Spinal cord (tissue), 10 donors: ENCODE measurements at places on chromosomes 16 and 17.

DNA sequence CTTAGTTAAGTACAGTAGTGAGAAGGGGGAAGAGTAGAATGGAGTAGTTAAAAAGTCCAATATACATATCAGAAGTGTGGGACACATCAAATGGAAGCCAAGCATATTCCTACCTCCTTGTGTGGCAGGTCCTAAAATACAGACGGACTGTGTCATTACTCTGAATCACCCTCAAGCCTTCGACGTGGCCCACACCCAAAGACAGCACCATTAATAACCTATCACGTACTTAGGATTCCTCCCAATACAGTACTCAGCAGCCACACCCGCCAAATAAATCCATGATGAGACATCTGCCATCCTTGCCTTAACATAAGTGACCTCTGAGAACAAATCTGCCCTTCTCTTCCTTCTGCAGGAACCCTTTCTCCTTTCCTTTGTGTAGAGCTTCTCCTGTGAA is 38.9 kb downstream of the UBE2G1 start:
- DNase-seq: no peak

- DNase-seq: no peak
Observed at GRCh38 chr16:2090481-2090776, 42.6 kb downstream of the TSC2 start.

- no peak for DNase-seq
Observed at GRCh38 chr17:45366691-45367090, 49.9 kb upstream of the MAP3K14 start.

- no peak for DNase-seq
Observed at GRCh38 chr16:67764158-67764667, 42.1 kb downstream of the RANBP10 start.

DNA sequence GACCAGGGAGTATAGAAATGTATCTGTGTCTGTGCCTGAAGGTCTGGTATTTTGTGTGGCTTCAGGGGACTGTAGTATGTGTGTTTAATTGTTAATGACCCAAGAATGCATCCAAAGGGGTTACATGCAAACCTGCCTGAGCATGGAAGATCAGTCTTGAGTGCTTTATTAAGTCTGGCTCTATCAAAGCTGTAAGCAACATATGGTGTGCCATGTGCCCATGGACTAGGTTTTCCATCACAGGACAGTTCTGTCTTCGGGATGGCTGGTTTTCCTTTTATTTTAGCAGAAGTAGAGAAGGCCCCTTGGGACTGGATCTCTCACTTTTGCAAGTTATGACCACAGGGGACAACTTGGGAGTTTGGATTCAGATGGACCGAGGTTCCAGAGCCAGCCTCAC is 18.2 kb downstream of the RBFOX1 start:
- no peak for DNase-seq

GRCh38 chr16:54070789-54071343 is 215.7 kb downstream of the IRX3 start:
- peak; percentile 52 for DNase-seq

DNA sequence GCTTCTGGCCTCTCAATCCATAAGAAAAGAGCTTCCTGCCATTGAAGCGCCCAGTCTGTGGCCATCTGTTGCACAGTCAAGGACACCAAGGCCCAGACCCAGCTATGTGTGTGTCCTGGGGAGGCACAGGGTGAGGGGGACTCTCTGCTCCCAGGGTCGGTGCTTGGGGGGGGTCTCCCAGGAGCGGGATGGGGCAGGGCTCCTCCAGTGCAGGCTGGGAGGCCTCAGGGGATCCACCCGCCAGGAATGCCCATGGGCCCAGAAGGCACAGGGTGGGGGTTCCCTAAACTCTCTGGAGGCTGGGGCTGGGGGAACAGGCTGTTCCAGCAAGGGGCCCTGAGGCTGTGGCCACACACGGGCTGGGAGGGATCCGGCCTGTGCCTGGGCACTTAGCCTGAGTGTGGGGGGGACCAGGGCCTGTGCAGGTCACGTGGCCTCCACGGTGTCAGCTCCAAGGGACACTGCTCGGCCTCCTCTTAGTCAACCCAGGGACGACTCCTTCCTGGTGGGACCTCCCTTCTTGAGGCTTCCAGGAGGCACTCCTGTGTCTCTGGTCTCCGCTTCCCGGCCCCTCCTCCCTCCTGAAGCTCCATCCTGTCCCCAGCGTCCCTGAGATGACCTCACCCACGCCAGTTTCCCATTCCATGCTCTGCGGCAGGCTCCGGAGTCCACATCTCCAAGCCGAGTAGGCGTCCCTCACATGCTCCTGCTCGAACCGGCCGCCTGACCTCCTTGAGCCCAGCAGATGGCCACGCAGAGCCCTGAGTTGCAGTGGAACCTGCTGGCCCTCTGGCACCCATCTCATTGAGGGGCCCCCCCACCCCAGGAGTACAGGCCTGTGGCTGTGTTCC is 23.1 kb upstream of the BAHCC1 start:
- no peak for DNase-seq

DNA sequence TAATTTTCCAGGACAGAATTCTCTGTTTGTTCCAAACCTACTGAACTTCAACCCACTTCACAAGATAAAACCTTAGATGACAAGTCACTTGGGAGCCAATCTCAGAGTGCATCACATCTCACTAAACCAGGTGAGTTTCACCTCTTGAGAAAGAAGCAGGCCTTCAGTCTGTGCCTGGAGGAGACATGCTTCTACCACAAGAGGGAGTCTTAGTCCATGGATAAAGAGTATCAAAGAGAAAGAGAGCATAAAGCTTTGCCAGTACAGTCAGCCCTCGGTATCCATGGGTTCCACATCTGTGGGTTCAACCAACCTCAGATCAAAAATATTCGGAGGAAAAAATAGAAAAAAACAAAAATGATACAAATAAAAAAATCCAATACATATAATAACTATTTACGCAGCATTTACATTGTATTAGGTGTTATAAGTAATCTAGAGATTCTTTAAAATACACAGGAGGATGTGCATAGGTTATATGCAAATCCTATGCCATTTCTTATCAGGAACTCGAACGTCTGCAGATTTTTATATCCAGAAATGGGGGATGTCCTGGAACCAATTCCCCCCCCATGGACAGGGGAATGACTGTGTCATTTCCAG is 37.7 kb downstream of the DUSP14 start:
- peak; percentile 90 for DNase-seq

DNA sequence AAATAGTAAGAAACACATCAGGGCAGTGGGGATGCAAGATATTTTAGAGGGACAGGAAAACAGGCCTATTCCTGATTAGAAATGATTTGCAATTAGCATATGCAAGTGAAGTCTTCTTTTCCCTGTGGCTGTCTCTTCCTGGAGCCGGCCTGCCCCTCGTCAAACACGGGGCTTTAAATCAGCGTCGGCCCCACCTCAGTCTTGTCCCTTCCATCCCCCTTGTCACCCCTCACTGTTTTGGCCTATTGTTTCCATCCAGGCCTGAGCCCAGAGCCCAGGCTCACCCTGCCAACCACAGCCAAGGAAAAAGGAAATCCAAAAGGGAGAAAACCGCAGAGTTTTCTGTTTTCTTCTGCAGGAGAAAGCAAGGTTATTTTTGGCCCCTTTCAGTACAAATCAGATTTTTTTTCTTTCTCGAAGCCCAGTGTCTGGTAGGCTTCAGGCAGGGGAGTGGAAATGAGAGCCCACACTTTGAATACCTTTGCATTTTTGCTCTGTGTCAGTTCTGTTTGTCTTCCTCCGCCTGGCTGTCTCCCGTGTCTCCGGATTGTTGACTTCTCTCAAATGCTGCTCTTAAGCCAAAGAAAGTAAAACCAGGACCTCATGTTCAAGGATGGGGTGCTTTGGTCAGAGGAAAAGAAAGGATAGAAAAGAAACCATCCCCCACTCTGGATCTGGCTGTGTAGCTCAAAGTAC is 399.9 kb upstream of the CDH11 start:
- DNase-seq: no peak

- DNase-seq: no peak
Observed at GRCh38 chr17:17107891-17108431, 65.7 kb downstream of the MPRIP start.

DNA sequence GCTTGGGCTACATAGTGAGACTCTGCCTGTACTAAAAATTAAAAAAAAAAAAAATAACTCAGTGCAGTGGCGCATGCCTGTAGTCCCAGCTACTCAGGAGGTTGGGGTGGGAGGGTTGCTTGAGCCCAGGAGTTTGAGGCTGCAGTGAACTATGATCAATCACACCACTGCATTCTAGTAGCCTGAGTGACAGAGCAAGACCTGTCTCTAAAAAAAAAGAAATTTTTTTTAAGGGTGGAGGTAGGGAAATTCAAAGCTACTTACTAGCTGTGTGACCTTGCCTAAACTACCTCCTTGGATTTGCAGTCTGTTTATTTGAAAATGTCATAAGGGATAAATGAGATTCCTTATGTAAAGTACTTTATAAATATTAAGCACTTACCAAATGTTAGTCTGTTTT is 3.4 kb upstream of the SMPD3 start:
- DNase-seq: no peak

DNA sequence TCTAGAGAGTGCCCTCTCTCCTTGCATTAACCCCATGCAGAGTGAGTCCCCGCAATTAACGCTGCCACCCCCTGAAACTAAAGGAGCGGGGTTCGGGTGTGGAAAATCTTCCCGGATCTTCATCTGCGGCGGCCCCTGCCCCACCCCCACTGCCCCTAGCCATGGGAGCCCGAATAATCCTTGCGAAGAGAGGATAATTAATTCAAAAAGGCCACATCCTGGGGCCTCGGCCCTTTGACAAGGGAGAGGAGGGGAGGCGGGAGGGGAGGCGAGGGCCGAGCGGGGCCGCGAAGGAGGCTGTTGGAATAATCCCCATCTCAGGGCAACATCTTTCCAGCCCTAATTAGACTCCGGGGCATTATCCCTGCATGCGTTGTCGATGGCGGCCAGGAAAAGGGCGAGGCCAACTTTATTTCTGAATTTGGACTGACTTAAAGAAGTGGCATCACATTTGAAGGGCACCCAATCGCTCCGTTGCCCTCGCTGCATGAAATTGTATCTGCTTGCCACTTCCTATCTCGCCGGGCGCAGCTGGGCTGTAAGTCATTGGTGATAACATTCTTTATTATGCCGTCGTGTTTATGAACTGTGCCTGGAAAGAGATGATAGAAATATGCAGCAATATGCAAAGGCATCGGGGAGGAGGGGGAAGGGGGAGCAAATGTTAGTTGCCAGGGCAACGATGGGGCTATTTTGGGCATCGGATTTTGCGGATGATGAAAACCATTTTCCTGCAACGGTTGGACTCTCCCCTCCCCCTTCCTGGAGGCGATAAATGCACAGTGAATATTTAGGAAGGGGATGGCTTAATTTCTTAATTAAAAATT is 387.1 kb upstream of the TNRC6C start:
- DNase-seq: peak; percentile 36

DNA sequence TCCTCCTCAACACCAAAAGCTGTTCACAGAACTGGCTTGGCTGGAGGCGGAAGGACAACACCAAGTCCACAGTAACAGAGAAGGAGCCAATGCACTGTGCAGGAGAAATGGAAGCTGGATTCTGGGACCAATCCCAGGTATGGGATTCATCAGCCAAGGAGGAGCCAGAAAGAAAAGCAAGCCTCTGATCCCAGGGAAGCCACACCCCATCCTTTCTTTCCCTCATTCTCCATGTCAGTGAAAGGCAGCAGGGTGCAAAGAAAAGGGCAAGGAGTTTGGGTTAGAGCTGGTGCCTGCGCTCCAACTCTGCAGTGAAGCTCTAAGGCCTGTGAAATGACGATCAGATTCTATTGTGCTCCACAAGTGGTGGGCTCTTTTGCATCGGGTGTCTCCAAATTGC is 11.0 kb downstream of the DCAKD start:
- no peak for DNase-seq

DNA sequence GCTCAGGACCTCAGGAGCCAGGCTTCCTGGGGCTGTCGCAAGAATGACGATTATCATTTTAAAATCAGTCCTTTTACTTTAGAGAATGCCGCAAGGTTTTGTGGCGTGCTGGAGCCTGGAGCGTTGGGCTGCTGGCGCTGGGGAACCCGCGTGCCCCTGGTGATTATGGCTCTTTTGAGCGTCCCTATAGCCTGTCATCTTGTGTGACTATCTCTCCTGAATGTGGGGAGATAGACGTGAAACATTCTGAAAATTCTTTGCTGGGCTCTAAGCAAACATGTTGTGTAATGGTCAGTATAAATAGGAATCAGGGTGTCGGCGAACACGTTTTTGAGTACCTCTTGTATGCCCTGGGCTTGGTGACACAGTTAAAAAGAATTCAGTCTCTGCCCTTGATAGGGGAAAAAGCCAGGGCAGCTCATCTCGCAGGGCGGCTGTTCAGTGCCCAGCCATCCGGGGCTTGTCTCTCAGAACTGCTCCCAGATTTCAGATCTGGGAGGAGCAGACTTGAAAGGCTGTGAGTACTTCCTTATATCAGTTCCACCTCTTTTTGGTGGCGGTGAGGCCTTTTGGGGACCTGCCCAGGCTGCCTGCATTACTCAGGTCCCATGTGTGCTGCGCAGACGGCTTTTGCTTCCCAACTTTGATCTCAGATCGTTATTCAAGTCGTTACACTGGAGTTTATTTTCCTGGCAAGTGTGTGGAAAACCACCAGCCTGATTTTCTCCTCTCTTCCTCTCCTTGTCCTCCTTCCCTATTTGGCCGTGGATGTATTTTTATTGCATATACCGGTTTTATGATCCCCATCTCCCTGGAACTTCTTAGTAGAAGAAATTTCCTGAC is 973 bp downstream of the SLC7A6 start:
- DNase-seq: no peak

DNA sequence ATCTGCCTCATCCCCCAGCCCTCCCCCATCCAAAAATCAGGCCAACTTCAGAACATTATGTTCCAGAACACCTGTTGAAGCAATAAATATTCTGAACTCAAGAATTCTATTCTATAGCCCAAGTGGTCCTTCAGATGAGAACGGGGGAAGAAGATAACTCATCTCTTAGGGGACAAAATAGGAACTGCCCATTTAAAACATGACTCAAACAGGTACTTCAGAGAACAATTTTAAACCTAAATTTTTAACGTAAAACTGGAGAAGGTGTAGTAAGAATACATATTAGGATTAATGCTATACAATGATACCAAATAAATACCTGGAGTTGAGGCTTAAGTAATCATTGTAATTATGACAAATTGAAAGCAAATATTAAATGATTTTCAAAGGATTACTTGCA is 112.1 kb downstream of the CDYL2 start:
- DNase-seq: no peak

DNA sequence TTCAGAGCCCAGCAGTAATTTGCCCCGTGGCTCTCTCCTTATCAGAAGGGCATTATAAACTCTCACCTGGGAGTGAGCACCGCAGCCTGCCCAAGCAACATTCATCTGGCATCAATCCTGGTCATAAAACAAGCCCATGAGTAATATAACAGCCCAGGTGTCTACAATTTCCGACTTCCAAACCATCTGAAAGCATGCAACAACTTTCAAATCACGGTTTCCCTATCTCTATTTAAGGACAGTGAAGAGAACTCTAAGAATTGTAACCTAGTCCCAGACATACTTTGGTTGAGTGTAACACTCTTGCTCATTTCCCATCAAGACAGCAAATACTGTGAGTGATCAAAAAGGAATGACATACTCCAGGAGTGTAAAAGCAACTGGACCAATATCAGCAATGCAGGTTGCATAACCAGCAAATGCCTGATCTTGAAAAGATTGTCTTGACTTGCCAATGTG is 487.4 kb upstream of the SOX9 start:
- DNase-seq: no peak
